PC-9 (cell line): ENCODE measurements at places on chromosomes 16 and 17.

- no peak for DNase-seq
Observed at GRCh38 chr16:26275021-26275590, 583.3 kb downstream of the HS3ST4 start.

- no peak for DNase-seq
Observed at GRCh38 chr16:89890886-89891657, 17.7 kb downstream of the TCF25 start.

DNA sequence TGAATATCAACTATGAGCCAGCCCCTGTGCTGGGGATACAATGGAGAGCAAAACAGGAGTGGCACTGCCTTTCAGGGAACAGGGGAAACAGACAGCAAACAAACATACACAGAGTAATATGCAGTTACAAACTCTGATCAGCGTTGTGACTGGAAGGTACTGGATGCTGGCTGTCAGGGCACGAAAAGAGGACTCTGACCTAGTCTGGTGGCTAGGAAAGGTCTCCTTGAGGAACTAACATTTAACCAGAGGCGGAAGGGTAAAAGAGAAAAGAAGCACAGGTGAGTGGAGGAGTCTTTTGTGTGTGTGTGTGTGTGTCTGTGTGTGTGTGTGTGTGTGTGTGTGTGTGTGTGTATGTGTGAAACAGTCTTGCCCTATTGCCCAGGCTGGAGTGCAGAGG lies 12.4 kb upstream of the B4GALNT2 start:
- no peak for DNase-seq

DNA sequence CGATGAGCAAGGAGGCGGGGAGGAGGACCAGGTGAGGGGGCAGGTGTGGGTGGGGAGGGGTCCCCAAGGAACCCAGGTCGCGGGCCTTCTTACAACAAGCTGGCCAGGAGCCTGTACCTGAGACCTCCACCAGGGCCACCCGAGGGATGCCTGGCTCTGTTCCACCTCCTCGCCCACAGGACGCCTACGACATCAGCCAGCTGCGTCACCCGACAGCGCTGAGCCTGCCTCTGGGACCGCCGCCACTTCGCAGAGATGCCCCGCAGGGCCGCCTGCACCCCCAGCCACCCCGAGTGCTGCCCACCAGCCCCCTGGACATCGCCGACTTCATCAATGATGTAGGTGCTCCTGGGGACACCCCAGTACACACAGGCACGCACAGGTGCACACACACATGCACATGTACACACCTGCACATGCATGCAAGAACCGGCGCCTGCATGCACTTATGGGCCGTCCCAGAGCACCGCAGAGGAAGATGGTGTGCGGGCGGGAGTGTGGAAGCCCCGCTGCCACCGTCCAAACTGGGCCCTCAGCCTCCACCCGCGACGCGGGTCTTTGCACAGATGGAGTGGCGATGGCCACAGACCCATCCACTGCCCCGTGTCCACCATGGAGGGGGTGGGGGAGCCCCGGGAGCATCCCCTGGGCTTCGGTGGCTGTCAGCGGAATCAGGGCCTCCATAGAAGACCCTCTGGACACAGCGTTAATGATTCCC lies 6.6 kb downstream of the SLC22A31 start:
- DNase-seq: no peak

- DNase-seq: peak; percentile 68
Observed at GRCh38 chr17:17774009-17774881, 62.5 kb downstream of the SREBF1 start.

DNA sequence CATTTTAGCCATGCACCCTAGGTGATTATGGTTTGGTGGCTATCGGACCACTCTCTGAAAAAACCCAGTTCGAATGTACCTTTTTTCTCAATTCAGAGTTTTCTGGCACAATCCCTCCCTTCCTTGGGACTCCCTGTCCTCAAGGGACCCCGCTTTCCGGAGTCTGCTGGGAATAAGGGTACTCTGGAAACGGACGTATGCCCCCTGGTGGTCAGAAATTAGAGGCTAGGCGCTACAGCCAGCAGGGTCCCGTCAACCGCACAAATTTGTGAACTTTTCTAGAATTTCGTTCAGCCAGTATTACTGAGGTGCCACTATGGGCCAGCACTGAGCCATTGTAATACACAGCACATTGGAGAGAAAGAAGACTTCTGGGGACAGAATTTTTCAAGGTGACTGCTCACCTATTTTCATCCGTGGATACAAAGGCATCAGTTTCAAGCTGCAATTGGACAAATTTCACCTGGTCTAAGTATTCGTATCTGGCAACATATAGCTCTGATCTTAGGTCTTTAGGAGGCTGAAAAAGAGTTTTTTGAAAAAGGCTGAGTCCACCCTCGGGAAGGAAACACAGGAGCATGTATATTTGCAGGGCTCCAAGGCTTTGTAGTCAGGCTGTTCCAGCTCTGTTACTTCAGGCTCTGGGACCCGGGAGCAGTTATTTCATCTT lies 27.1 kb upstream of the CRYBA1 start:
- DNase-seq: peak; percentile 70

DNA sequence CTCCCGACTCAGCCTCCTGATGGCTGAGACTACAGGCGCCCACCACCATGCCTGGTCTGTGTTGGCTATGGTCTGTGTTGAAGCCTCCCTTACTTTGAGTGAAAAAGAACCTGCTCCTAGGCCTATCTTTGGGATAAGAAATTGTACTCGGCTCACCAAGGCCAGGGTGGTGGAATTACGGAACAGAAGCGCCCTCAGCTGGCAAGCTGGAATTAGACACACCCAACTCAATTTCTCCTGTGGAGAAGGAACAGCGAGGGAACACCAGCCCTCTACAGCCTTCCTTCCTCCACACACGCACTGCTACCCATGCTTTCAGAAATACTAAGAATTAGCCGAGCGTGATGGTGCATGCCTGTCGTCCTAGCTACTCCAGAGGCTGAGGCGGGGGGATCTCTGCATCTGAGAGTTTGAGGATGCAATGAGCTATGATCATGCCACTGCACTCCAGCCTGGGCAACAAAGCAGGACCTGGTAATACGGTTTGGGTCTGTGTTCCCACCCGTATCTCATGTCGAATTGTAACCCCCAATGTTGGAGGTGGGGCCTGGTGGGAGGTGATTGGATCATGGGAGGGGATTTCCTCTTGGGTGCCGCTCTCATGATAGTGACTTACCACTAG lies 40.1 kb upstream of the RBBP6 start:
- no peak for DNase-seq

- DNase-seq: no peak
Observed at GRCh38 chr16:13298666-13299065, 397.3 kb downstream of the SHISA9 start.

- DNase-seq: no peak
Observed at GRCh38 chr17:73785496-73785895, 141.3 kb upstream of the SDK2 start.

DNA sequence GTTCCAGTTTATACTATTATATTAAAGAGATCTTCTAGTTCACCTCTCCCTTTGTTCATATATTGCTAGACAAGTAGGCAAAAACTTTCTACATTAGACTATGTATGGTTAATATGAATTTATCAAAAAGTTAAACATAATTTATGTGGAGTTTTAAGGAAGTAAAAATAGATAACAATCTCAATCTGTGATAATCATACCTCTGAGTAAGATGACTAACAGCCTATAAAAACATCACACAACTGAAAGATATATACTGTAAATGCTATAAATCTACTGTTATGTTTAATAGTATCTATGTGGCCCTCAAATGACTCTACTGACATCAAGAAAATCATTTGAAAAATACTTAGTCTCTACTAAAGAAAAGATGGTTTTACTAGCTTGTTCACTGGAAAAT lies 37.1 kb downstream of the AP1G1 start:
- no peak for DNase-seq

DNA sequence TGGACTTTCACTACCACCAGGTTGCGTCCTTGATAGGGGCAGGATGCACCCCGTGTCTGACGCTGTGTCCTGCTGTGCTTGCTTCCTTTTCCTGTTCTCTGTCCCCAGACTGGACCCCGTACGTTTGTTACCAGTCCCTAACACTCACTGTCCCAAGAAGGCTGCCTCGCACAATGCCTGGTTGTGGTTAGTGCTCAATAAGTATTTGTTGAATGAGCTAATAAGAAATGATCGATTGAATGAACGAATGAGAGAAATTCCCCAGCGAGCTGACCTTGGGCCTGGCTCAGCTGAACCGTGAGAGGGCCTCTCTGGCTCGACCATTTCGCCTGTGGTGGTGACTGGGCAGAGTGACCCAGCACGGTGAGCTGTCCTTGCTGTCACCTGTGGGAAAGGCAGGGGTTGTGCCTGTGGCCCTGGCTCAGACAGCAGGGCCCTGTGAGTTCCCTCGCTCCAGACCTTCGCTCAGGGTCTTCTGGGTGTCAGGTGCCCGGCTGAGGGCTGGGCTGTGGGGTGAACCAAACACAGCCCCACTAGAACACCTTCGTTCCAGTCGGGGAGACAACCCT lies 20.9 kb downstream of the CMIP start:
- no peak for DNase-seq

DNA sequence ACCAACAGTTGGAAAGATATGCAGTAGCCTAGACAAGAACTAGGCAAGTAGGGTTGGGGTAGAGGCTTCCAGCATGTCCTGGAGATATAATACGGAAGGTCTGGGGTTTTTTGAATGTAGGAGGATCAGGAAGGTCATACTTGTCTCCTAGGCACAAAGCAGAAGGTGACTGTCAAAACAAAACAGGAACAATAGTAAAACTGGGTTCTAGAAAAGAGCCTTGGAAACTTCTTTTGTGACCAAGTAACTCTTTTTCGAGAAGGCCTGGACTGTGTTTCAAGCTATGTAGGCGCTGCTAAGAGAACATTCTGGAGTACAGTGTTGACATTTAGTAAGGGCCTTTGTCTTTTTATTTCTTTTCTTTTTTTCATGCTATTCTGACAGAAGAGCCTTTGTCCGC lies 26.9 kb upstream of the TENT4B start:
- DNase-seq: no peak

DNA sequence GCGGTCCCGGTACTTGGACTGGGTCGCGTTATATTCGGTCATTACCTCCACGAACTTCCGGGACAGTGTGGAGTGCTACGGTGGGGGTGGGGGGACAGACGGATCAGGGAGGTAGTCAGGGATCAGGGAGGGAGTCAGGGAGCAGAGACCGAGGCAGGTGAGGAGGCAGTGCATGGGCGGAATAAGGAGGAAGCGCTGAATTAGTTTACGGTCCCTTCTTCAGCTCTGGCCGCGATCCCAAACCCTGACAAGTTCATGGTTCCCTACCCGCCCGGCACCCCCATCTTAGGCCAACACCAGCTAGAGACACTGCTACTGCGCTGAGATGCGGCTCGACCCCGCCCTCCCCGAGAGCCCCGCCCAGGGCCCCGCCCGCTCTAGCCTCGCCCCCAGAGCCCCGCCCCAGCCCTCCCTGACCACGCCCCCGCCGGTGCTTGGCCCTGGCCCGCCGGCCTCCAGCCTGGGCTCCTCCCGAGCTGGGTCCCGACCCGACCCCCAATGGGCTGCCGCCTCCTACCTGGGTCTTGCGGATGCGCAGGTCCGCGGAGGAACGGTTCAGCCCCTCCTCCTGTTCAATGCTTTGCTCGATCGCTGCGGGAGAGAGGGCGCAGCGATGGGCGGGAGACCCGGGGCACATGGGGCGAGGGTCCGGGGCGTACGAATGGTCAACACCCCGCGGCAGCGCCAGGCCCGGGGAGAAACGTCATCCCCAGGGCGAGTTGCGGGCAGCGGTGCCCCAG lies 12.1 kb downstream of the HSD3B7 start:
- peak; percentile 50 for DNase-seq

DNA sequence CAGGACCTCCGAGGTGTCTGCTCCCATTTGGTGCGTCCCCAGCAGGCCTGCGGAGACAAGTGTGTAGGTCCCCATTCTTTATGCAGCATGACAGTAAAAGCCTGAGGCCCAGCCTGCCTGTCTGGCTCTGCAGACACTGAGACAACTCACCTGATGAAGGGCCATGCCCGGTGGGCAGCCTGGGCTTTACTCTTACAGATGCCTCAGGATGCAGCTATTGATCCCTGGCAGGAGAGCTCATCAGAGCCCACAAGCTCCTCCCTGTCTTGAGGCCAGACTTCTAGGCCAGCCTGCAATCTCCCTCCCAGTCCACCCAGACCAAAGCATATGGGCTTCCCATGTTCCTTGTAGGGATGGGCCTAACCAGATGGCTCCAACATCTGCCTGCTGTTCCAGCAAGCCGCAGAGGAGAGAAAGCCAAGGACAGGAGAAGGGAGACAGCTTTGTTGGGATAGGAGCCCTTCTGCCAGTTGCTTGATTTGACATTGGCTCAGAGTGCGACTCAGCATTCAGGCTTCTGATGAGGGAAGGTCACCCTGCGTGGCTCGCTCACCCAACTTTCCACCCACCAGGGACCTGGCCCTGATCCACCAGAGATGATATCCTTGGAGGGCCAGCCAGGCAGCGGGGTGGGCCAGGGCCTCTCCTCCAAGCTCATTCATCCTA lies 87.5 kb downstream of the SOCS1 start:
- DNase-seq: peak; percentile 31

- DNase-seq: peak; percentile 88
Observed at GRCh38 chr16:27748868-27749546, 199.1 kb downstream of the KATNIP start.

DNA sequence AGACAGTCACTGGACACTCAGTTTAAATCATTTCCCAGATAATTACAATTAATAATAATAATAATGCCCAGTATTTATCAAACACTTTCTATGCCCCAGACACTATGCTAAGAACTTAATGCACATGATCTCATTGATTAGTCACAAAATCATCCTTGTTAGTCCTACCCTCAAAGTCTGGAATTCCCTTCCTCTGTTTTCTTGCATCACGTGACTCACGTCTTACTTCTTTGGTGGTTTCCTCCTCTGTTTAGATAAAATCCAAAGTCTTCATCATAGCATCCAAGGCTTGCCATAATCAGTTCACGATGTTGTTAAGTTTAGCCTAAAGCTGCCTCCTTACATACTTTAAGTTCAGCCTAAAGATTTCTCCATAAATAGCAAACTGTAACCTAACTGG lies 471.9 kb downstream of the PMP22 start:
- no peak for DNase-seq

- no peak for DNase-seq
Observed at GRCh38 chr17:49949634-49950033, 19.4 kb upstream of the DLX4 start.

GRCh38 chr17:80262291-80262690 lies 1.6 kb downstream of the RNF213 start:
- DNase-seq: no peak

DNA sequence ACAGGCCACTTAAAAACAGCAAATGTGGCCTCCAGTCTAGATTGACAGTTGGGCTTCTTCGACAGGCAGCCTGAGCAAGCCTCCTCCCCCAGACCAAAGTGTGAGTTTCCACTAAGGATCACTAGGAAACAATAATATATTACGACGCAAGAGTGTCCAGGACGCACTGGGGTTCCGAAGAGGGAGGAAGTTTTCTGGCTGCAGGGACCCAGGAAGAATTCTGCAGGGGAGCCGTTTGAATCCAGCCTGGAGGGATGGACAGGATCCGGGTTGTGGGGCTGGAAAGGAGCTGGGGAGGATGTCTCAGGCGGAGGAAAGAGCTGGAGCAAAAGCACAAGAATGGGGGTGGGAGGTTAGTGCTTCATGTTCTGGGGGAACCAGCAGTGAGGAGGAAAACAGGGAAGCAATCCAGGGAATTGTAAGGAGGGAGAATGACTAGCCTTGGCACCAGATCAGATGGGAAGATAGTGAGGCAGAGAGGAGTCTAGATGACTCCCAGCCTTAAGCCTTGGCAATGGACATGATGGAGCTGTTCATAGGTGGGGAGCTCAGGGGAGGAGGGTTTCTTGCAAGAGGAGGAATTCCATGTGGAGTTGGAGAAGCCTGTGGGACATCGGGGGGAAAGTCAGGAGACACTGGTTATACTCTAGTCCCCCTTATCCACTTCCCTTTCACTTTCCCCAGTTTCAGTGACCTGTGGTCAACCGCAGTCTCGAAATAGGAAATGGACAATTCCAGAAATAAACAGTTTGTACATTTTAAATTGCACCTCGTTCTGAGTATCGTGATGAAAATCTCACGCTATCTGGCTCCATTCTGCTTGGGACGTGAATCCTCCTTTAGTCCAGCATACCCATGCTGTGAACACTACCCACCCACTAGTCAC lies 26.6 kb downstream of the NGFR start:
- no peak for DNase-seq
